ENCODE measurements at places on chromosomes 5 and 9. TPM values are rescaled to one million over a fixed set of nuclear protein-coding genes. Genes with fewer than 3 reads are reported as not detected.

Gene PLPPR1
- total RNA-seq: not detected

GRCh38 chr9:129898185-129898584 is 62.9 kb downstream of the USP20 start:
- H3K36me3 ChIP-seq: peaks cover 58% of the 10 kb centered on the region
- H3K4me1 ChIP-seq: peaks cover 81% of the 10 kb centered on the region
- no peak for DNase-seq
- no peaks in the 10 kb centered on the region for H3K27me3 ChIP-seq
- H3K27ac ChIP-seq: no peak overlapping the region

GRCh38 chr5:137142764-137143605 is 356.1 kb downstream of the SPOCK1 start:
- DNase-seq: peak; percentile 21
- no peak overlapping the region for H3K4me3 ChIP-seq
- H3K27ac ChIP-seq: no peak overlapping the region
- H3K27me3 ChIP-seq: no peaks in the 10 kb centered on the region
- no peaks in the 10 kb centered on the region for H3K4me1 ChIP-seq
- no peaks in the 10 kb centered on the region for H3K36me3 ChIP-seq

DNA sequence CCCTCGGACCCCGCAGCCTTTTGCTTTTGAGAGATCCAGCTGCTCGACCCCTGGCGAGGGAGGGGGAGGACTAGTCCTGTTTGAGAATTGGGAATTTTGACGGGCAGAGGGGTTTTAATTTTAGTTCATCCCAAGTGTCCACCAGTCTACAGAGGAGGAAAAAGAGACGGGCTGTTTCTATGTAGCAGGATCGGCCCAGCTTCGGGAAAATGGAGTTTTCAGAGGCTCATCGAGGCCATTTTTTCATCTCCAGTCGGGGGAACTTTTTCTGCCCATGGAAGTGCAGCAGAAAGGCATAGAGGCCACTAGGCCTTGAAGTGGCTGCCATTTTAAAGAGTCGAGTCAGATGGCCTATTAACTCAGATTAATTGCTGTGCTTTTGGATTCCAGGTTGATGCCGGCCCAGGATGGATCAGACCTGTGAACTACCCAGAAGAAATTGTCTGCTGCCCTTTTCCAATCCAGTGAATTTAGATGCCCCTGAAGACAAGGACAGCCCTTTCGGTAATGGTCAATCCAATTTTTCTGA is 1.2 kb downstream of the NSD1 start:
- peaks cover 13% of the 10 kb centered on the region for H3K36me3 ChIP-seq
- H3K4me3 ChIP-seq: peak overlapping the region; percentile 78
- DNase-seq: no peak
- peak overlapping the region; percentile 83 for H3K27ac ChIP-seq
- H3K27me3 ChIP-seq: no peaks in the 10 kb centered on the region
- H3K4me1 ChIP-seq: peaks cover 18% of the 10 kb centered on the region

Gene PCDHA4
- 0.05 TPM for total RNA-seq

Gene DMRT3
- total RNA-seq: not detected

Gene MRPL50
- total RNA-seq: 13.5 TPM

- no peaks in the 10 kb centered on the region for H3K36me3 ChIP-seq
- H3K4me1 ChIP-seq: no peaks in the 10 kb centered on the region
- DNase-seq: no peak
Measured at GRCh38 chr9:16211946-16212345, 658.5 kb downstream of the BNC2 start.

Gene HSPA4
- total RNA-seq: 166 TPM
